ENCODE measurements at places on chromosomes 2 and 18. TPM values are rescaled to one million over a fixed set of nuclear protein-coding genes. Genes with fewer than 3 reads are reported as not detected.

DNA sequence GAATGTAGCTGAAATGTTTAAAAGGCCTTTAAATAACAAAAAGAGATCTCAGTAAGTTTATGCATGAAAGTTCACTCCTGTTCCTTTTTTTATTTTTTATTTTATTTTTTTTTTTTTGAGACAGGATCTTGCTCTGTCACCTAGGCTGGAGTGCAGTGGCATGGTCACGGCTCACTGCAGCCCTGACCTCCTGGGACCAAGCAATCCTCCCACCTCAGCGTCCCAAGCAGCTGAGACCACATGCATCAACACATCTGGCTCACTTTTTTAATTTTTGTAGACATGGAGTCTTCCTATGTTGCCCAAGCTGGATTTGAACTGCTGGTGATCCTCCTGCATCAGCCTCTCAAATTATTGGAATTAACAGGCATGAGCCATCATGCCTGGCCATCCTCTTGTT lies 84.3 kb downstream of the KANSL1L start:
- H3K4me3 ChIP-seq, result no peak overlapping the region
- H3K27ac ChIP-seq, result no peak overlapping the region
- H3K36me3 ChIP-seq, result no peaks in the 10 kb centered on the region
- no peak for DNase-seq

DNA sequence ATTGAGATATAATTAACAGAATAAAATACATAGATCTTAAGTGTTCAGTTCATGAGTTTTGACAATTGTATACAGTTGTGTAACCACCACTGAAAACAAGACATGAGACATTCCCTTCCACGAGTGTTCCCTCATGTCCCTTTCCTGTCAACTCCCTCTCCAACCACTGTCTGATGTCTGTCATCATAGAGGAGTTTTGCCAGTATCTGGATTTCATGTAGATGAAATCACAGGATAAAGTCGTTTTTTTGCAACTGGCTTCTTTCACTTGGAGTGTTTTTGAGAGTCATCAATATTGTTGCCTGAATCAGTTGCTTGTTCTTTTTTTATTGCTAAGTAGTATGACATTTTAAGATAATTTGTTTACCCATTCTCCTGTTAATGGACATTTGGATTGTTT lies 52.7 kb downstream of the RBMS1 start:
- DNase-seq, result no peak
- H3K4me3 ChIP-seq, result no peak overlapping the region
- no peaks in the 10 kb centered on the region for H3K4me1 ChIP-seq

The ESCO1 gene
- 22.9 TPM for total RNA-seq

DNA sequence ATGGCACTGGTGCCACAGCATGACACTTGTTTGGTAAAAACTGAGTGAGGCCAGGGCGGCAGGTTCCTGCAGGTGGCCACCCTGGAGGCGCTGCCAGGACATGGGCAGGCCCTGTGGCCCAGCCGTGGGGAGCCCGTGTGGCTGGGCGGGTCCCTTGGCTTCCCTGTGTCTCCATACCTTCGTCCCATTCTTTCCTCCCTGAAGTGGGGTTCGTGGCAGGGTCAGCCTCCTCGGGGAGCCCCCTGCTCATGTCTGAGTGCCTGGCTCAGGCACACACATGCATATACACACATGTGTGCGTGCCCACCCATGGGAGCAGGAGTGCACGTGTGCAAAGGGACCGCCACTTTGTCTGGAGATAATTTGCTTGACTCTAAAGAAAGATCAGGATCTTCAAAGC lies 86.5 kb upstream of the HDAC4 start:
- no peaks in the 10 kb centered on the region for H3K4me1 ChIP-seq
- no peaks in the 10 kb centered on the region for H3K36me3 ChIP-seq
- H3K27me3 ChIP-seq, result peaks cover 5% of the 10 kb centered on the region
- H3K4me3 ChIP-seq, result no peak overlapping the region
